ENCODE measurements at places on chromosomes 11 and 22.
A peak's percentile ranks its signal among the peaks of the same experiment; 100 is the strongest.

- DNase-seq, result no peak
Measured at GRCh38 chr22:38758276-38758945, 2.6 kb upstream of the SUN2 start.

GRCh38 chr22:31899669-31900068 is 44.7 kb upstream of the YWHAH start:
- no peak for DNase-seq

- DNase-seq, result no peak
Measured at GRCh38 chr11:124179310-124179709, 3.8 kb upstream of the OR10D3 start.

- DNase-seq, result no peak
Measured at GRCh38 chr11:58058276-58059006, 27.7 kb downstream of the OR6Q1 start.

DNA sequence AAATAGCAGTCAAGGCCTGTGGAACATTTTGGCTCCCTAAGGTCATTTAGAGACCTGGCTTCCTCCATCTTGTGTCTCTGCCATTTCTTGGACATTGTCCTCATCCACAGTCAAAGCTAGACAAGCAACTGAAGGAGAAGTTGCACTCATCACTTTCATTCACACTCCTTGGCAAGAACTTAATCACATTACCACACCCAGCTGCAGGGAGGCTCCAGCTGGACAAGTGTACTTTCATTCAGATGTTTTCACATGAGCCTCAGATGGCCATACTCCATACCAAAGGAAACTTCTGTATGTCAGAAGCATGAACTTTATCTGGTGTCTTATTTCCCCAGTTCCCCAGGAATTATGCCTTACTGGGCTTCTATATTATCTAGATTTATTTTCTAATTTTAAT is 537.4 kb downstream of the TMEM135 start:
- DNase-seq, result no peak

GRCh38 chr11:57647960-57648800 is 1.5 kb downstream of the YPEL4 start:
- DNase-seq, result no peak

GRCh38 chr22:23098230-23098705 is 27.9 kb downstream of the GNAZ start:
- no peak for DNase-seq

GRCh38 chr22:36884349-36885158 is 23.7 kb downstream of the NCF4 start:
- DNase-seq, result no peak

DNA sequence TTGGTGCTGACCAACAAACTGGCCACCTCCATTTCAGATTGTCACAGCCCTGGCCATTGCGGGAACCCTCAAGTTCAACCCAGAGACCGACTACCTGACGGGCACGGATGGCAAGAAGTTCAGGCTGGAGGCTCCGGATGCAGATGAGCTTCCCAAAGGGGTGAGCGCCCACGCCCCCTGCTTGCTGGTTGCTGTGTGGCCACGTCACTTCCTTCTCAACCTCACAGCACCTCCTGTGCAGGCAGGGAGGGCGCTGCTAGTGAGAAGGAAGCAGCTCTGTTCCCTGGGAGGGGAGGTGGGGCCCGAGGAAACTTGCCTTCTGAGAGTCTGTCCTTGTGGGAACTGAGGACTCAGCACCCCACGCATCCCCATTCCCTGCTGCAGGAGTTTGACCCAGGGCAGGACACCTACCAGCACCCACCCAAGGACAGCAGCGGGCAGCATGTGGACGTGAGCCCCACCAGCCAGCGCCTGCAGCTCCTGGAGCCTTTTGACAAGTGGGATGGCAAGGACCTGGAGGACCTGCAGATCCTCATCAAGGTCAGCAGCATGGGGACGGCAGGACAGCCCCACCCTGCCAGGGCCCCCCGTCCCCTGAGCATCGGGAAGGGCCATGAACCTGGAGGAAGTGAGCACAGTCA is 19.3 kb downstream of the POLR3H start:
- DNase-seq, result peak; percentile 54

GRCh38 chr11:14541192-14541947 is 21.2 kb upstream of the PSMA1 start:
- DNase-seq, result no peak

- no peak for DNase-seq
Measured at GRCh38 chr22:30806391-30806861, 111.8 kb downstream of the OSBP2 start.

GRCh38 chr22:36077271-36077670 is 48.6 kb upstream of the RBFOX2 start:
- DNase-seq, result no peak

DNA sequence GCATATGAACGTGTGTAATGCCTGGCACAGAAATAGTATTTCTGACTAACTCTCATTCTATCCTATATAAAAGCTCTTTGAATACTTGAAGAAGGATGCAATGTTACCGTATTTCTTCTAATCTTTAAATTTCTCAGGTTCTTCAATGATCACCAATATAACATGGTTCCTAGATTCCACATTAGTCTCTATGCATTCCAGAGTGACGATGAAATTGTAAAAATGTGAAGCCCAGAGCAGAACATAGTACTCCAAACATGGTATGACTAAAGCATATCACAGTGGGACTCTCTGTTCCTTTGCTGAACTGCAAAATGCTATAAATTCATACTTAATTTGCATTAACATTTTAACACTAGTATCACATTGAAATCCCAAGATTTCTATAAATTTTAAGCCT is 877.6 kb upstream of the CHORDC1 start:
- DNase-seq, result no peak

DNA sequence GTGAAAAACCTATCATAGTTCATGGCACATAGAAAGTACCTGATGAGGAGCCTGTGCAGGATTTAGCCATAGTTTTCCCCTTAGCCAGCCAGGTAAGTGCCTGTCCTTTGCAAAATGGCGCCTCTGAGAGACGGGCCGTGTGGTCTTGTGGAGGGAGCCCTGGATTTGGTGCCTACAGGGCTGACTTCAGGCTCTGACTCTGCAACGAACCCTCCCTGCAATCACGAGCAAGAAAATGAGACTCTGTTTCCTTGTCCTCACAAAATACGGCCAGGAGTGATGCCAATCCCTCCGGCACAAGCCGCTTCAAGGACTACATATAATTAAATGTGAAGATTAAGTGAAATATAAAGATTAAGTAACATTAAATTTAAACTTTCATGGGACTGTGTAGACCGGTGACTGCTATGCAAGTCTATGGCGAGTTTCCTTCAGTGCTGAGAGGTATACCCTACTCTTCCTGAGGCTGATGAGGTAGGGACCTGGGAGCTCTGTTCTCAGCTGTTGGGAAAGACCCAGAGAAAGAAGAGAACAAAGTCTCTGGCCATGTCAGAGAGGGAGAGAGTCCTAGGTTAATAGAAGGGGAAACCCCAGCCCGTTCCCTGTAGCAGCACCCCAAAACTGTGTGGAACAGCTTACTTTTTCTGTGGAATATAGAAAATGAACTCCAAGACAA is 6.1 kb upstream of the CXCR5 start:
- DNase-seq, result no peak

GRCh38 chr22:17314487-17314886 is 54.8 kb upstream of the CECR2 start:
- DNase-seq, result no peak

- no peak for DNase-seq
Measured at GRCh38 chr11:73047773-73048371, 94.2 kb downstream of the FCHSD2 start.

- DNase-seq, result no peak
Measured at GRCh38 chr22:21951062-21951461, 1.6 kb downstream of the PPM1F start.

- no peak for DNase-seq
Measured at GRCh38 chr11:5203366-5203765, 2.9 kb upstream of the OR51V1 start.

DNA sequence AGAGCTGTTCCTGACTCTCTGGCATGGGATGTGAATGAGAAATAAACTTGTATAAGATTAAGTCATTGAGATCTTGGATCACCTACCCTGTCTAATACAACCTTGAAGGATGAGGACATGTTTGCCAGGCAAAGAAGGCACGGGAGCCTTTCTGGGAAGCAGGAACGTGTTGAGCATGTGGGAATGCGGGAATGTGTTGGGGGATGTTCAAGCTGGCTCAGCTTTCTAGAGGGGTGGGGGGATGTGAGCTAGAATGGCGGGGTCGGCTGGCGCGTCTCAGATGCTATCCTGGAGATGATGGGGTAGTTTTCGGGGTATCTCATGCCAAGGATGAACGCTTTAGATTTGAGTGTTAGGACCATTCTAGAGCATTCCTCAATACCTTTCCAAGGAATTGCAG is 227.1 kb downstream of the DSCAML1 start:
- DNase-seq, result no peak

GRCh38 chr11:78802058-78802761 is 227.5 kb upstream of the NARS2 start:
- DNase-seq, result no peak

DNA sequence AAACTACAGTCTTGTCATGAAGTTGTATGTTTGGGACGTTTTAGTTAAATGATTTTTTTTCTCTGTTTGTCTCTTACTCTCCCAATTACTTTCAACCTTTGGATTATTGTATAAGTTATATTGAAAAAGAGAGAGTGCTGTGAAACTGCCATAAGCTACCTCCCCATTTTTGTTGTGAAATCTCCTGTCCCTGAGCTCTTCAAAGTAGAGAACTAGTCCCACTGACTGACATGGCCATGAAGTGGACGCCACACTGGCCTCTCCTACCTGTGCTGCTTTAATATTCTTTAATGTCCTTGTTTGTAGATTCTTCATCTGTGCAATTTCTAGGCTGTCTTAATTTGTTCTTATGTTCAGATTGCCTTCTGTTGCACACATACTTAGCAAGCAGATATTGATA is 56.3 kb downstream of the PPFIA1 start:
- no peak for DNase-seq

DNA sequence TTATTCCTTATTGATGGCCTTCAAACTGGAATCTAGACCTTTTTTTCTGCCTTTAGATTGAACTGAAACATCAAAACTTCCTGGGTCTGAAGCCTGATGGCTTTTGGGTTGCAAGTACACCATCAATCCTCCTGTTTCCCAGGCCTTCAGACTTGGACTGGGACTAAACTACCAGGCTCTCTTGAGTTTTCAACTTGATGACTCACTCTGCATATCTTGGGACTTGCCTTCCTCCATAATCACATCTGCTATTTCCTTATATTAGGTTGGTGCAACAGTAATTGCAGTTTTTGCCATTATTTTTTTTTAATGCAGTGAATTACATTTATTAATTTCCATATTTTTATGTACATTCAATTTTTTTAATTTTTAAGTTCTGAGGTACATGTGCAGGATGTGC is 7.0 kb downstream of the OR51B5 start:
- DNase-seq, result peak; percentile 3

- no peak for DNase-seq
Measured at GRCh38 chr11:107927559-107927958, 689 bp upstream of the RAB39A start.

GRCh38 chr22:17243524-17243923 is 24.3 kb upstream of the ADA2 start:
- no peak for DNase-seq

DNA sequence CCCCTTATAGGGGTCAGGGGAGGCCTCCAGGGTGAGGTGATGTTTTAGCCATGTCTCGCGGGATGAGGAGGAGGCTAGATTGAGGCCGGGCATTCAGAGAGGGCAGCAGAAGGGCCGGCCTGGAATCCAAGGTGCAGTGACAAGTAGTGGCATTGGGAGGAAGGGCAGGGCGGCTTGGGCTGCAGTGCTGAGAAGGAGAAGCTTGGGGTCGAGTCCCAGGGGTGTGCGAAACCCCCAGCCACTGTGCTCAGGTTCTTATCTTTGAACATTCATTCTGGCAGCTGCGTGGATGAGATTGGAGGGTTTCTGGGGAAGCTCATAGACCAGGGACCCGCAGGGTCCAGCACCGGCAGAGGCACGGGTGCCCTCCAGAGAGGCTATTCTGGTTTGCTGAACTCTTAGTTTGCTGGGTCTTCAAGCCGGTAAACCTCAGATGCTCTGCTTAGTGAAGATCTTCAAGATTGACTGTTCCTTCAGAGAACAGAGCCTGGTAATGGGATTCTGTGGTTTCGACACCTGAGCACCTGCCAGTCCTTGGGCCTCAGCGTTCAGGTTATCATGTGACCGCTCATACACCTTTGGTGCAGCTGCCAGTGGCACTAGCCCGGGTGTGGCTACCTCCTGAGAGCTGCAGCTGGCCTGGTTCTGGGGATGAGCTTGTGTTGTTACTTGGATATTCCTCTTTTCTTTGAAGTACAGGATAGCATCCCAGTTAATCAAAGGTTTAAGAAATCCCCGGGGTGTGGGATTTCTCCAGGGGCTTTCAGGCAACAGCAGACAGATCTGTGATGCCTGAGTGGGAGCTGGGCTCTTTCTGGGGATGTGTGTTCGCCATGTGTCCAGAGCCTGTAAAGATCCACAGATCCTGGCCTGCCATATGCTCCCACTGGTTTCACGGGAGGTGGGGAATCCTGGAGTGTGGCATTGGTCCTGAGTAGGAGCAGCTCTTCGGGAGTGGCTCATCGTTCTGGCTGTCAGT is 152.8 kb downstream of the TBC1D22A start:
- DNase-seq, result no peak

DNA sequence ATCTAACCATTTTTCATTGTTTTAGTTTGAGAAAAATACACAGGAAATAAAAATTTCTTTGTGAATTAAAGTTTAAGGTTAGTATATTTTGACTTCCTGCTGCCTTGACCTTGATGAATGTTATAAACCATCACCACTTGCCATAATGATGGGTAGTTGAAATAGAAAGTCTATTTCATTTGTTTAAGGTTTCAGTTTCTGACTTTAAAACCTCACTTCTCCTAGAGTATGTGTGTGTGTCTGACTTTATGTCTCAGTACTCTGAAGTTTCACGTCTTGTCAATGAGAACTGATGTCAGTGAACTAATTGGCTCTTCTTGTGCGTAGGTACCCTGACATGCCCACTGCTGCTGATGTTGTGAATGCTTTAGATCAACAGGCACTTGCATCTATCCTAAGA is 188.2 kb downstream of the METTL15 start:
- no peak for DNase-seq

GRCh38 chr11:1231396-1232020 is 8.6 kb downstream of the MUC5B start:
- DNase-seq, result no peak

DNA sequence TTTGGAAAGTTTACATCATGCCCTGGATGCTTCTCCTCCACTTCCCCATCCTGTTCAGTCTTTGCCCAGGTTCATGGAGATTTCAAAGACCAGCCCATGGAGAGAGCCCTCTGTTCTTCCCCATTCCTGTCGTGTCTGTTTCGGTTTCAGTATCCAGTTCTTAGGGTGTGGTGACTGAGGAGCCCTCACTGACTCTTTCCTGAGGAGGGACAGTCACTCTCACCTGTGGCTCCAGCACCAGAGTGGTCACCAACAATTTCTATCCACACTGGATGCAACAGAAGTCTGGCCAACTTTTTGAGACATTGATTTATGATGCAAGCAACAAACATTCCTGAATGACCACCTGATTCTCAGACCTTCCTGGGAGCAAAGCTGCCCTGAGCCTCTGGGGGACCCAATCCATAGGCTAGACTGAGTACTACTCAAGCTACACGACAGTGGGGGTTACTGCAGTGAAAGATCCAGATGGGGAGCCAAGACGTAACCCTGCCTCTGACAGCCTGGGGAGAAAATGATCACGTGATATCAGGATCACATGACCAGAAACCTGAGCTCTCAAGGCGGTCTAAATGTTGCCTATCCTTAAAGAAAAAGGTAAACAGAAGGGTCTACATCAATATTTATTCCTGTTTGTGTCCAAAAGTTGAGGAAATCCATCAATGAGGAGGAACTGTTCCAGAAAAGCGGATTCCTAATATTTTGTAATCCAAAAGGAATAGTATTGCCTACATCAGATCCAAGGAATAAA is 76.2 kb upstream of the VPREB1 start:
- no peak for DNase-seq

Measured in hepatic stellate cell (primary cell).